ENCODE measurements at places on chromosomes 16 and 17. TPM values are rescaled to one million over a fixed set of nuclear protein-coding genes. Genes with fewer than 3 reads are reported as not detected.

TEKT5 gene
- not detected for polyA plus RNA-seq

DNA sequence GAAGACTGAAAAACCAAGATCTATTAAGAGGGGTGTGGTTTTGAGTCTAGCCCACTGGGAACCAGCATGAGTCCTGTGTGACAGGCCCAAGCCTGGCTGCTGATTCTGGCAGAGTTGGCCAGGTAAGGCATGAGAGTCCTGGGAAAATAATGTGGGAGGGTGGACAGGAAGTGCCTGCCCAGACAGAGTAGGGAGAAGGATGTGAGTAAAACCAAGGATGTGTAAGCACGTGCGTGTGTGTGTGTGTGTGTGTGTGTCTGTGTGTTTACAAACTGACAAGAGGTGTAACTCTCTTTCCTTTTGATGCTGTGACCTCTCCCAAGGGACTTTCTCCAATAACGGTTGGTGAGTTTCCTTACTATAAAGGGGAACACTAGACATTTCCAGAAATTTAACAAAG, 15.6 kb upstream of the TEX2 start:
- H3K36me3 ChIP-seq: no peaks in the 10 kb centered on the region
- no peak overlapping the region for H3K4me3 ChIP-seq
- H3K27me3 ChIP-seq: no peaks in the 10 kb centered on the region
- H3K27ac ChIP-seq: no peak overlapping the region

DNA sequence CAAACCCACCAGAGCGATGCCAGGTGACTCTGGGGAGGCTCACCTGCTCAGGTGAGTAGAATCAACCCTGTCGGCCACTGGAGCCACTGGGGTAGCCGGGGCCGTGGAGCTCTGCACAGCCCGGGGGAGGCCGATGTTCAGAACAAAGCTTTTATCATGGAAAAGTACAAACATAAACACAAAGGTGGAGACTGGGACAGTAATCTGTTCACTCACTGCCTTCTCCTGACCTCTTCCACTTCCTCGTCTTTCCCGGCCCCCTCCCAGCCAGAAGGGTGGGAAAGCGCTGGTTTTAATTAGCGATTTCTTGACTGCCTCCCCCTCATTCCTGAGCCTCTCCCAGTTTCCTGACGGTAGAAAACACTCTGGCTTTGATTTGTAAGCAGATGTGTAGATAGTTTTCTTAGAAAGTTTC, 9.8 kb upstream of the TEX19 start:
- DNase-seq: no peak
- H3K4me1 ChIP-seq: peaks cover 11% of the 10 kb centered on the region
- no peak overlapping the region for H3K4me3 ChIP-seq
- H3K27ac ChIP-seq: no peak overlapping the region
- H3K36me3 ChIP-seq: no peaks in the 10 kb centered on the region
- no peaks in the 10 kb centered on the region for H3K27me3 ChIP-seq

DNA sequence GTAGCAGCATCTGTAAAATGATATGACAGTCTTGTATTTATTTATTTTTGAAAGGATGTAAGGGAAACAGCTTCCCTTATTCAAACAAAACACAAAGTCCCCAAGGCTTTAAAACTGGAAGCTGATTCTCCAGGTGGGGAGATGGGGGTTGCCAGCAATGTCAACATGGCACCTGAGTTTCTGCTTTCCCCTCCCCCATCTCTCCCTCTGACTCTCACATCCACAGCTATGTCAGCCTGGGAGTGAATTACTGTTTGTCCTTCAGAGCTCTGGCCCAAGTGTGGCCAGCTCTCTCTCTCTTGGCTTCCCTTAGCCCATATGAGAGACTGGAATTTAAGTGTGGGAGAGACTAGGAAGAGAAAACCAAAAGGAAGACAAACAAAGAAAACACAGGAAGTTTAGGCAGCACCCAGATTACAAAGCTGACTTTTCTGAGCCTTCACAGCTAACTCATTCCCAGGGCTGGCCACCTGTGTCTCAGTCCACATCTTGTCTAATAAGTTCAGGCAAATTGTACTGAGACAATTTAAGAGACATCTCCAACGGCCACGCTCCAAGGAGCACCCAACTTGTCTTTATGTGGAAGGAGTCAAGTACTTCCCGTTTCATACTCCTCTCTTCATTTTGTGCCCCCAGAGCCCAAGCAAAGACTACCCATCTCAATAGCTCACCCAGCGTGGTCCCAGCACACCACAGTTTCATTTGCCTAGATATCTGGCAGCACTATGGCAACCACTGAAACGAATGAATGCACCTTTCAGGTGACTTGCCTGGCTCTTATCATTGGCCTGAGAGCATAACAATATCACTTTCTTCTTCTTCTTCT, 69.2 kb downstream of the SOX9 start:
- H3K4me1 ChIP-seq: no peaks in the 10 kb centered on the region
- no peak for DNase-seq
- H3K27me3 ChIP-seq: no peaks in the 10 kb centered on the region
- H3K27ac ChIP-seq: no peak overlapping the region

GRCh38 chr16:11552440-11552839, 34.3 kb downstream of the LITAF start:
- H3K4me3 ChIP-seq: no peak overlapping the region
- H3K4me1 ChIP-seq: no peaks in the 10 kb centered on the region
- H3K36me3 ChIP-seq: peaks cover 15% of the 10 kb centered on the region
- no peaks in the 10 kb centered on the region for H3K27me3 ChIP-seq
- H3K27ac ChIP-seq: no peak overlapping the region

TMEM100 gene
- polyA plus RNA-seq: 8.0 TPM

DNA sequence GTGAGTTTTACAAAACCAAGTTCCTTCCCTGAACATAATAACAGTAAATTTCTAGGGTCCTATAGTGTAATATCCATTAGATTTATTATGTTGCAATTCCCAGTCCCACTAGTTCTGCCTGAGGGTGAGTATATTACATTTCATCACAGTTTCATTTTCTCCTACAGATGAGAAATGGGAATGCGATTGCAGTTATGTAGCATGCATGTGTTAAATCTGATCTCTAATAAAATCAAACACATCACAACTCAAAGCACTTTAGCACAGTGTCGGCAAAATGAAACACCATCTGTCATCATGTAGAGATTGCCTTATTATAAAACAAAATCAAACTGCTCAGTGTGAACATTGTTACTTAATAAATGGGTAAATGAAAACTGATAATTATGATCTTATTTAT, 180.5 kb upstream of the TOX3 start:
- no peak overlapping the region for H3K4me3 ChIP-seq
- no peak for DNase-seq
- H3K27ac ChIP-seq: no peak overlapping the region
- no peaks in the 10 kb centered on the region for H3K36me3 ChIP-seq

GRCh38 chr17:67421869-67422273, 44.8 kb downstream of the PITPNC1 start:
- H3K36me3 ChIP-seq: no peaks in the 10 kb centered on the region
- DNase-seq: peak; percentile 10
- no peak overlapping the region for H3K4me3 ChIP-seq
- no peak overlapping the region for H3K27ac ChIP-seq
- no peaks in the 10 kb centered on the region for H3K4me1 ChIP-seq
- no peaks in the 10 kb centered on the region for H3K27me3 ChIP-seq

DNA sequence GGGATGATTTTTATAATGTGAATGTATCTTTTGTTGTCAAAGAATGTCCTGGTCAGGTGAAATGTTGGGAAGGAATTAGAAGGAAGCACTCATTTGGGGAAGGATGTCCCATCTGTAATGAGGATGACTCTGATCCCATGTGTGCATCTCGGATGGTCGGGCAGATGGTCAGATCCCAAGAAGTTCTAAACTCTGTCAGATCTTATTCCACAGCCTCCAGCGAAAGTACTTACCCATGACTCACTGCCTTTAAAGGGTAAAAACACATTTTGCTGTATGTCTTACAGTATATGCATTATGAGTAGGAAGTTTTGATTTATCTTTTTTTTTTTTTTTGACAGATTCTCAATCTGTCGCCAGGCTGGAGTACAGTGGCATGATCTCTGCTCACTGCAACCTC, 548 bp upstream of the KRTAP4-11 start:
- no peaks in the 10 kb centered on the region for H3K27me3 ChIP-seq
- H3K27ac ChIP-seq: no peak overlapping the region
- no peak for DNase-seq
- H3K36me3 ChIP-seq: no peaks in the 10 kb centered on the region

DNA sequence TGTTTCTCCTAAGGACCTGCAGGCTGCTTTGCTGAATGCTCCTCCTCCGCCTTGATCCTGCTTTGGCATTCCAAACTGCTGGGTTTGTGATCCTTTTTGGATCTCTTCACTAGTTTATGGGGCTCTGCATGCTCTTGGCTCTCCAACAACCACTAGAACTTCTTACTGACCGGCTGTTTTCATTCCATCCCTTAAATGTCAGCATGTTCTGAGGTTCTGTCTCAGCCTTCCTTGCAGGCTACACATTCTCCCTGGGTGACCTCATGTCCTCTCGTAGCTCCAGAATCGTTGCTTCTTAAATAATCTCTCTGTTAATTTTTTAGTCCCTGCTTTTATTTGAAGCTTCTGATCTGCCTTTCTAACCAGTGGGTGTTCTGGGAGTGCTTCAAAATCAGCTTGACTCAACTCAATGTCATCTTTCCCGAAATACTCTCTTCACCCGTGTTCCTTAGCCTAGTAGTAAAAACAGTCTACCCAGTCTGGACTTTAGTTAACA, 119.0 kb upstream of the HS3ST2 start:
- no peak for DNase-seq
- H3K36me3 ChIP-seq: no peaks in the 10 kb centered on the region
- peak overlapping the region; percentile 22 for H3K27ac ChIP-seq
- H3K27me3 ChIP-seq: no peaks in the 10 kb centered on the region

VWA3A gene
- not detected for polyA plus RNA-seq
